ENCODE measurements at places on chromosomes 5 and 9.

DNA sequence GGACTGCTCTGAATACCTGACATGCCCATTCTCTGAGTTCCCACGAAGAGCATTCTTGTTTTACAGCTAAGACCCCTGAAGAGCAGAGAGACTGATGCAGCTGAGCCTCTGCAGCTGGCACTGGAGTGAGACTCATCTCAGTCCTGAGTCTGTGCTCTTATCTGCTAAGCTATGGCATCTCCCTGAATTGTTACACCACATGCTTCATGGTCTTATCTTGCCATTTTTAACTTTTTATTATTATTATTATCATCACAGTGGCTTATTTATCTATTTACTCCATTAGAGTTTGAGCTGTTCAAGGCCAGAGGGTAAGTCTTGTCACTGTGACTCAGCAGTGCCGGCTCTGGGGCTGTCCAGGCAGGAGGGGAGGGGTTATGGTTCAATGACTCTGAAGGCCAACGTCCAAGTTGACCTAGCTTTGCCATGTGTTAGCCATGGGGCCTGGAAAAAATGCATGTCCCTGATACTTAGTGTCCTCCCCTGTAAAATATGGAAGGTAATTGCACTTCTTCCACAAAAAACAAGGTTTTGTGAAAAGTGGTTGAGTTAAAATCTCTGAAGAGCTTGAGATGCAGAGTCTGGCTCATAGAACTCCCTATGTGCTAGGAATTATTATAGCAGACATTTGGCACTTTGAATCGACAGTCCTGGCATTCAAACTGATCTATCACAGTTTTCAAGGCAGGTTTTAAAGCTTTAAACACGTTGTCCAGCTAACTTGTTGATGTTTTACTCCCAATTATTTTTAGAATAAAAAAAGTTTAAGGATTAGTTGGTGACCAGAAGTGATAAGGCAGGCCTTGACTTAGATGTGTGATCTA lies 94.6 kb downstream of the ALDH1A1 start:
- DNase-seq = no peak

DNA sequence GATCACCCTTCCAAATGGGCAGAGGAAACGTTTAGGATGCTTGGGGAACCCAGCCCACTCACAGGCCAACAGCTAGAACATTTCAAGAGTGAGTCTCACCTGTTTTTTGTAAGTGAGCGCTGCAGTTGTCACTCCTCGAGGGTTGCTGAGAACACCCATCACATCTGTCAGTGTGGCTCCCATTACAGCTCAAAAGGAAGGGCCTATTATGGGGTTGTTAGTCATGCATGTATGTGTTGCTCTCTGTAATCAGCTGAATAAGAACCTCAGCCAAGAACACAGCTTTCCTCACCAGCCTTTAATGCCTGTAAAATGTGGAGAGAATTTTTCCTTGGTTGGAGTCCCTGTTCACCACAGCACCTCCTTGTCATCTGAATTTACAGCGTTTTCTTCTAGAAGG lies 196.3 kb upstream of the KLF4 start:
- no peak for DNase-seq

GRCh38 chr9:131807144-131807983 lies 67.5 kb upstream of the RAPGEF1 start:
- DNase-seq = no peak

DNA sequence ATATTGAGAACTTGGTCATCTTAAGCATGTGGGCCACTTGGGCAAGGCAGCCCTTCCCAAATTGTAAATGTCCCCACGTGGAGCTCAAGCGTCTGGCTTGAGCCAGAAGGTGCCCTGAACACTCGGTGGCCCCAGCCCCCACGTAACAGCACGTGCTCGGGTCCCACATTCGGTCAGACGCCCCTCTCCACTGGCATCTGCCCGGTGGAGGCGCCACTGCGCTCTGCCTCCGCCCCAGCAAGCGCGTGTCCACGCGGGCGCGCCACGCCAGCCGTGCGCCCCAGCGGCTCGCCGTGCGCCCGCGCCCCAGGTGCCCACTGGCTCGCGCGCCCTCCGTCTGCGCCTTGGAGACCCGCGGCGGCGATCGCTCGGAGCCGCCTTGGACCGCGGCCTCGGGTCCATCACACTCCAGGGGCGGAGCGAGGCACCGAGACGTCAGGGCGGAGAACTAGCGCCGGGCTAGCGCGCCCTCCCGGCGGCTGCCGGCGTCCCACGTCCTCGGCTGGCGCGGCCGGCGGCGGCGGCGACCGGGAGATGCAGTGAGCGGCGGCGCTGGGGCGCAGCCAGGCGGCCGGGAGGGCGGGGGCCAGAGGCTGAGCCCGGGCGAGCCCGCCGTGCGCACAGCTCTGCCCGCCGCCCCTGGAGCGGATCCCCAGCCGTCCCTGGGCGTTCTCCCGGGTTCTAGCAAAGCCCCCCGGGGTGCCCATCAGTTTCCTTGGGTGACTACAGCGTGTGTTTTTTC lies at the start of gene PALM2AKAP2:
Gene PALM2AKAP2, plus strand, starts transcription at position 488 of the 742 bp plus-strand sequence. CDS start 291 bp downstream, outside the sequence.
- DNase-seq = no peak

DNA sequence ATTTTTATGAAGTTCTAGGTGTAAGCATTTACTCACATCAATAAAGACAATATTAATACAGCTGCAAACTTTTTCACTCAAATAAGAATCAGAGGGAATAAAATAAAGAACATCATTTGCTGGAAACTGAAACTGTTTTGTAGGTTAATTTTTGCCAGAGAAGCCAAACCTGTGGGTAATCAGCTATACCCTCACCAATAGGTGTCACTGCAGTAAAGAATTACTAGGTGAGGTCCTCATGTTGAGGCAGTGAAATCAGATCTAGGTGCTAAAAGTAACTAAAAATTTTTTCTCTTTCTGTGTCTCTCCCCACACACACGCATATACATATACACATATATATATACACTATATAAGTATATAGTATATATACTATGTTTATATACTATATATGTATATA lies 1016.3 kb upstream of the SEMA6A start:
- DNase-seq = no peak

GRCh38 chr5:102758576-102758975 lies 3.5 kb downstream of the PAM start:
- no peak for DNase-seq

GRCh38 chr5:101067429-101067828 lies 164.3 kb upstream of the ST8SIA4 start:
- no peak for DNase-seq

DNA sequence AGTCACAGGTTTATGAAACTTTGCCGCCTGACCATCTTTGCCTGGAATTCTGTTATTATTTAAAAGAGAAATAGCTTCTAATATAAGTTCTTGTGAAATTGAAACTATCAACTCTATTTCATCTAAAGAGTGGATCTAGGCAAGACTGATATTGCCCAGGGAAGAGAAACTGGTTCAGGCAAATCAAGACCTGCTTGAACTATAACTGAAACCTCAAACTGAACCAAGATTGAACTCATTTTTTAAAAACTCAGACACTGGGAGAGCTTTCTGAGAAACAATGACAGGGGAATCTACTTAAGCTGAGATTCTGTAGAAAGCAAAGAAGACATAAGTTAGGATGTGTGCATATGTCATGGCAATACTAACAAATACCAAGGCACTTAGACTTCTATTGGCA lies 815.8 kb downstream of the BRINP1 start:
- no peak for DNase-seq

DNA sequence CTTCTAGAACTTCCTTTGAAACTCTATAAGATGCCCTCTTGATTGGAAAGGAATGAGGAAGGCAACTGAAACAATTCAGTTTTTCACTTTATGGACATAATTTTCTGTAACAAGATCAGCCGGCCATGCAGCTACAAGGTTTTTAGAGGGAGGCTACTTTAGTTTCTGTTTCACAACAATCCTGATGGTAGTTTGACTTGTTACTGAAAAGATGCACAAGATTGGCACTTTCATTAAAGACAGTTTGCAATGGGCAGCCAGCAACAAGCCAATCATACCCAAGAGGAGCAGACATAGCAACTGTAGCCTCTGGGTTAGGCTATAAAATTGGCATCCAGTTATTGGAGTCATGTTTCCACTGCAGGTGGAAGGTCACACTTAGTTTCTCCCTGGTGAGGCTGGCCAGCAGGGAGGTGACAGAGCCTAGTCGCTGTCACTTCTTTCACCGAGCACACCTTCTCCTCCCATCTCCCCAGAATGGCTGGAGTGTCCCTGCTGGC lies 74.3 kb upstream of the TGFBR1 start:
- no peak for DNase-seq

DNA sequence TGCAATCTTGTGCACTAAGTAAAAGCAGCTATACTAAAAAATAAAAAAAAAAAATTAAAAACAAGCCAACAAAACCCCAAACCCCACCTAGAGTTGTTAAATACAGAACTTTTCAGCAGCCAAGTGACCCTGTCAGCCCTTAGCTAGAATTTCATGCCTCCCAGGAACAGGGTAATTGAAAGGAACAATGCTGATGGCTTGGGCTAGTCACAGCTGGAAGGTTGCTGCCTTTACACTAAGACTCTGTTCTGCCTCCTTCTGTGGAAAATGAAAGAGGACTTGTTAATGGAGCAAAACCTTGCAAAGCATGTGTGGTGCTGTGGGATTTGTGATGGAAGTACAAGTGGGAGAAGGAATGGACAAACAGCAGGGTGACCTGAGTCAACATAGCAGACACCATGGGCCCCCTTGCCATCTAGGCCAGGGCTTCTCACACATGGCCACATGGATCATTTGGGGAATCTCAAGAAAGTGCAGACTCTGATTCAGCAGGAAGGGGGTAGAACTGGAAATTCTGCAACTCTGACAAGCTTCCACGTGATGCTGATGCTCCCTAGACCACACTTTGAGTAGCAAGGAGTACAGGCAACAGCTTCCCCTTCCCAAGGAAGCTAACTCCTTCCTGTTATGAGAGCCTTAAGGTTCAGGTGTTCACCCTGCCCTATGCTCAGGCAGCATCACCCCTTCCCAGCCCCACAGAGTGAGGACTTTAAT lies 14.9 kb upstream of the TMEM252 start:
- no peak for DNase-seq

- no peak for DNase-seq
Measured at GRCh38 chr5:154358516-154359220, 87.1 kb upstream of the SAP30L start.
